ENCODE measurements at places on chromosomes 12 and 14.
A peak's percentile ranks its signal among the peaks of the same experiment; 100 is the strongest.

- DNase-seq, result no peak
These were observed 10.7 kb downstream of the TTC5 start for GRCh38 chr14:20295067-20295466.

GRCh38 chr14:70776197-70776596 lies 33.1 kb downstream of the MAP3K9 start:
- no peak for DNase-seq

GRCh38 chr12:74021937-74022336 lies 515.7 kb upstream of the ATXN7L3B start:
- peak; percentile 75 for DNase-seq

DNA sequence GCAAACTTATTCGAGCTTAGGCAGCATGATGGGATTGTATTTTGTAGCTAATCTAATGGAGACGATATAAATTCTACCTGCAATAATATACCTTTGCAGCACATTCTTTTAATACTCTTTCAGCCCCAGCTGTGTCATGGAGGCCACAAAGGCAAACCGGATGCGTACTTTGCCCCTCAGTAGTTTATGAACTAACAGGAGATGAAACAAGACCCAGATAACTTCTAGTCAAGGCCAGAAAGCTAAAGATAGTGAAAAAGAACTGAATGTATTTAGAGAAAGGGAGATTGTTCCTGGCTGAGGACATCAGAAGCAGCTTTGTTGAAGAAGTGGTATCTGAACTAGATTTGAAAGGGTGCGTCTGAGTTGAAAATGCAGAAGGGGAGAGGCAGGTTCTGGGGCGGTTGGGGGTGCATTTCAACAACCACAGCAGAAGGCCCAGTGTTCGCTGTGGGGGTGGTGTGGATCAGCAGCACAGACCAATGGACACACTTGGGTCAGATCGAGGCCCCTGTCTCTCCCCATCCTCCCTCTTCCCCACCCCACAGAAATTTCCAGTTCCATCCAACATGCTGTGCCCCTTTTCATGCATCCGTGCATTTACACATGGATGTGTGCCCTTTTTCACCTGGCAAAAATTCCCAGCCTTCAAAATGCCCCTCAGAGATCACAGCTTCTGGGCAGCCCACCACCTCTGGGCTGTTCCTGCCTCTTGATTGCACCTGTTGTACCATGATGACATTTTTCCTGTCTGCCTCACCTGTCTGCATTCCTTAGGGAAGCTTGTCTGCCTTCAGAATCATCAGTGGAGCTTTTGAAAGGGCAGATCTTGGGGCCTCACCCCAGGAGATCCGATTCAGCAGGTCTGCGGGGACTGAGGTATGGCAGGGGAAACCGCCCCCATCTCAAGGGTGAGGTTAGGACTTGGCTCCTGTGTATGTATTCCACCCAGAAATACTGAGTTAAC lies 2.2 kb downstream of the ZNF839 start:
- no peak for DNase-seq

DNA sequence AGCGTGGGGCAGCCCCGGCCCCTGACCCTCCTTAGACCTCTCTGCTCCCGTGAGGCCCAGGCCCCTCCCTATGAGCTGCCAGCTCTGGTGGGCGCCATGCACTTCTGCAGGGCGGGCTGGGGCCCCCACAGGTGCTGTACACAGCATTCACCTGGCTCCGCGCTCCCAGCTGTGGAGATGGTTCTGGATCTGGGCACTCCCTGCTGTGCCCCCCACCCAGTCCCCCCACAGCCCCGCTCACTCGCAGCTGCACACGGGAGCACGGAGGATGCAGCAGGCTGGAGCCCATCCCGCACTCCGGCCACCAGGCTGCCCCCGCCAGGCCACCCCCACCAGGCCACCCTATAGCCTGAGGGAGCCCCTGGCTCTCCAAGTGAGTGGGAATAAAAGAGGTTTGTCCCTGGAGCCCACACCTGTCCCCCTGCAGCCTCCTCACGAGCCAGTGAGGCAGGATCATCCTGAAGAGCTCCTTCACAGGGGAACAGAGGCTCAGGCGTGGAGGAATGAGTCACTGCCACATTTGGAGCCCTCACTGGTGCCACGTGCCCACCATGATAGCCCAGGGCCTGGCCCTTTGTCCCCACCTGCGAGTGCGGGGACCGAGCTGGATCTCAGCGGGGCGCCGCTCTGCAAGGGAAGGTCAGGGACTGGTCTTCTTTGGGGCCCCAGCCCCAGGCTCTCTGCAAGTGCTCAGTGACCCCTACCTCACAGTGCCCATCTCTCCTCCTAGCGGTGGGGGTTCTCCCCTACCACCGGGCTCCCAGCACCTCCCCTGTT lies 1.9 kb downstream of the ADSS1 start:
- no peak for DNase-seq

DNA sequence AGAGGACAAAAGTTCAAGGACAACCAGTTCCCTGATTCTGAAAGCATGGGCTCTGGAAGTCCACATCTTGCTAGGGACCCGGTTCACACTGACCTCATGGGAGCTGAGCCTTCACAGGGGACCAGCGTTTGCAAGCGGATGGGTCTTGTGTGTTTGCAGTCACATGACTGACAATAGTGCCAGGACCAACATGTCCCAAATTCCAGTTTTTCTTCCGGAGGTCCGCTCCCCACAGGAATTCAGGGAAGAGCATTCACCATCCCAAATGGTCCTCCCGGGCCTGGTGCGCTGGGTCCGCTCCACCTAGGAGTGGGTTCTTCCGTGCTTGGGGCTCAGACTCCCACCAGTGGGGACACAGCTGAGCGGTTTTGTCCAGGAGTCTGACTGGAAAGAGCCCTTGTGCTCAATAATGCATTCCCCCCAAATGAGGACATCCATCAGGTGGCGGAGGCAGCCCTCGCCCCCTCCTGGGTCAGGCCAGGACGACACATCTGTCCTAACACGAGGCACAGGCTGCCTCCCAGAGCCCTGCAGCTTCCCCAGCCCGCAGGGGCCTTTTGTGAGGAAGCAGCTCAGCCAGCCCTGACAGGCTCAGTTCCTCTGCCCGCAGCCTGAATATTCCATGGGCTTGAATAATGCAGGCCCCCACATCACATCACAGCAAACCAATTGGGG lies 91.8 kb upstream of the BCL11B start:
- no peak for DNase-seq

GRCh38 chr14:33642080-33642479 lies 308.8 kb downstream of the EGLN3 start:
- DNase-seq, result peak; percentile 67

- peak; percentile 75 for DNase-seq
These were observed 11.8 kb downstream of the COPS7A start for GRCh38 chr12:6735448-6736191.

- DNase-seq, result no peak
These were observed 429.9 kb downstream of the NELL2 start for GRCh38 chr12:44446181-44446580.

DNA sequence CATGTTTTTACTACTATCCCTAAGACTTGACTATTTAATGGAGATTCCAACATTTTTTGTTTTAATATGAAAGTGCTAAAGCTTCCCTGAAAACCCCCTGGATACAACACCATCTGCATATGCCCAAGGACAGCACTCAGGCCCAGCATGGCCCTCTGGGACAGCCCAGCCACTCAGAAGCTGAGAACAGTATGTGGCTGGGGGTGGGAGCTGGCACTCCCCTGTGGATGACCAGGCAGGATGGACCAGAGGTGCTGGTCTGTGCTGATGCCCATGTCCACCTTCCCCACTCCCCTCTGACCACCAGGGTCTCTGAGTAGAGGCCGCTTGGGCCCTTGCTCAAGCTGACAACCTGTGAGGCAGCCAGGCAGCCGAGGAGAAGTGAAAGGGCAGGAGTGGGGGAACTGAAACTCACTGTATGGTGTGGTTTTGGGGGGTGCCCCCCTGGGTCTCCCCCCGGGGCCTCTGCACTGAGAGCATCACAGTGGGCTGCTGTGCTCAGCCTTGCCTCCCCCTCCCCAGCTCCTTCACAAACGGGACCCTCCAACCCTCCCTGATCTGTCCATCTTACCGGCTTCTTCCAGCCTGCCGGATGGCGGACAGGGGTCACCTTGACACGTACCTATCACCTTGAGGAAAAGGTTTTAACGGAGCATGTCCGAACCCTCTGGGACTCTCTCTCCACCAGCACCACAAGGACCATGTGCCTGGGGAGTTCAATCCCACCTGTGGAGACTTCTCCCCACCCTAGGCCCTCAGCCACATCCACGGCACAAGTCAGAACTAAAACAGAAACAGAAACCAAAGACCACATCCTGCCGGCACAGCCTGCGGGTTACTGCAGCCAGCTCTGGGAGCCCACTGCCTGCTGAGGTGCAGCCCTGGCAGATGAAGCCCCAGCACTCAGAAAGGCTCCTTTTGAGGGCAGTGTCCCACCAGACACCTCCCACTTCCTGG lies at the start of gene TMEM229B:
Gene TMEM229B, minus strand, starts transcription at position 785 of the 957 bp plus-strand sequence. CDS start 14,798 bp downstream, outside the sequence.
- peak; percentile 42 for DNase-seq

DNA sequence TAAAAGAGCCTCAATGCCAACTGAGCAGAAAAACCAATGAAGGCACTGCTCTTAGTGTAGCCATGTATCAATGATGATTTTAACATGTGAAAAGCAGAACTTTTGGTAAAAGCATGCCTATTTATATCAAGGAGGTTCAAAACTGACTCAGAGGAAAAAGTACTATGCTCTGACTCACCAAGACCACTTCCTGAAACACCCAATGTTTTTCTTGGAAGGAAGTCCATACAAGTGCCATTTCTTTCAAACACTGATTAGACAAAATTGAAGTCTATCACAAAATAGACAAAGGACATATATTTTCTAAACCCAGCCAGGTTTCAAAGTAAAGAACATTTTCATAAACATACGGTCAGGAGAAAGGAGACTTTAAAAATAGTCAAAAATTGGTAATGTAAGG lies 88.6 kb downstream of the EPS8 start:
- DNase-seq, result peak; percentile 97

- DNase-seq, result no peak
These were observed 198.4 kb downstream of the PHETA1 start for GRCh38 chr12:111170543-111170942.

GRCh38 chr14:106044949-106045596 lies 518.7 kb downstream of the TMEM121 start:
- no peak for DNase-seq

DNA sequence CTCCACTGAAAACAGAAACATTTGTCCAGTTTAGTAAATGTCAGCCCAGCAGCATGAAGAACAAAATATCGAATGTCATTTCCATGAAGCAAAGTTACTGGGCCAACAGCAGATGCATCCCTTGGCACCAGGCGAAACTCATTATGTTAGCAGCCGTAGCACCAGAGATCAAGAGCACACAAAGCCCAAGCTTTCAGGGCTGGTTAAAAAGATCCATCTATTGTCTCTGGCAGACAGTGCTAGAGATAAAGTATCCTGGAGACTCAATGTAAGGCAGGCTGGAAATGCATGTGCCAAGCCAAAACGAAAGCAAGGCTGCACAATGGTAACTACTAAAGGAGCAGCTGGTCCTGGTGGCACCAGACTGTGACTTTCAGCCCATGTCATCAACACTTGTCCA lies 120.3 kb upstream of the PLEKHG7 start:
- DNase-seq, result no peak

- no peak for DNase-seq
These were observed 207.6 kb upstream of the PDZRN4 start for GRCh38 chr12:40980427-40980961.

DNA sequence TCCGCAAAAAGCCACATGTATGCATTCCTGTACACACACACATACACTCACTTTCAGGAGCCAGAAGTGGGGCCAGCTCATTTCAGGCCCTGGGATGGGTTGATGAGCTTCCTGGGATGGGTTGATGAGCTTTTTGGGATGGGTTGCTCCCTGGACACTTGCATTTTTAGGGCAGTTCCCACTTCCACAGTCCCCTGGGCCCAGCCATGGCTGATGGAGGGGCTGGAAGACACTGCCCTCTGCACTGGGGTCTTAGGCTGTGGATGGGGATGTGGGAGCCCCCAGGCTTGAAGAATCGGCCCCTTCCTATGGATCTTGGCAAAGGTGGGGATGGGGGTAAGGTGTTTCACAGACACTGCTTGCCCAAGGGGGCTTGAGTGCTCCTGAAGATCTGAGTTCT lies 12.7 kb downstream of the ACVRL1 start:
- DNase-seq, result no peak

GRCh38 chr14:100405760-100406455 lies 82.8 kb downstream of the SLC25A47 start:
- DNase-seq, result no peak

- no peak for DNase-seq
These were observed 205.4 kb downstream of the RERGL start for GRCh38 chr12:17884581-17884980.

DNA sequence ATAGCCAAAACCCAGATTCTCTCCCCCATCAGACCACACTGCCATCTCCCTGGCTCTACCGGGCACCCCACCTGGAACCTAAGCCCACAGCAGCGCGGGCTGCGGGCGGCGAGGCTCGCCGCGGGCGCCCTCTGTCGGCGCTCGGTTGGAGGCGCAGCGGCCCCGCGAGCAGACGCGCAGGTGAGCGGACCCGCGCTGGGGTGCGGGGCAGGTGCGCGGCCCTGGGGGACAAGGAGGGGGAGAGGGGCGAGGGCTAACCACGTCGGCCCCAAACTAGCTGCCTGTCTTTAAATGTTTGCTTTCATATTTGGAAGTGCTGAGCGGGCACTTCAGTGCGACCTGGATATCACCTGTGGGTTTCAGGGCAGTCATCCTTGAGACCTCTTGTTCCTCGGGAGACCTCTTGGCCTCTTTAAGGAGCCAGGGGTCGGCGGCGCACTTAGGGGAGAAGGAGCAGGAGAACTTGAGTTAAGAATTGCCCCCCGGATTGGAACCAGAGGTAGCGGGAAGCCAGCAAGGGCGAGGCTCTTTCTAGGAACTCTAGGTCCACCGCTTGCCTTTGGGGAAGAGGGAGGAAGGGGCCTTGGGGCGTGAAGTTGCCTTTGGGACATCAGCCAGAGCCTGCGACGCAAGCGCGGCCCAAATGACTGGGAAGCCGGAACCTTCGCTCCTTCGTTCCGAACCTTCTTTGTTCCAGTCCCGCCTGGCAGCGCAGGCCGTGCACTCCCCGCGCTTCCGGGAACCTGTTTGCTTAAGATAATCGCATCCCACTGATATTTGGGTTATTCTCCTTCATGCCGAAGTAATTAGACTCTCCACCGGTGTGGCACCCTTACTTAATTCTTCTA lies 78.7 kb downstream of the NEDD1 start:
- peak; percentile 9 for DNase-seq

GRCh38 chr14:98175436-98175835 lies 1096.6 kb downstream of the BCL11B start:
- DNase-seq, result no peak

- no peak for DNase-seq
These were observed 9.5 kb downstream of the PHETA1 start for GRCh38 chr12:111359231-111359913.

- peak; percentile 61 for DNase-seq
These were observed 39.6 kb downstream of the DNAH10 start for GRCh38 chr12:123801573-123802178.

DNA sequence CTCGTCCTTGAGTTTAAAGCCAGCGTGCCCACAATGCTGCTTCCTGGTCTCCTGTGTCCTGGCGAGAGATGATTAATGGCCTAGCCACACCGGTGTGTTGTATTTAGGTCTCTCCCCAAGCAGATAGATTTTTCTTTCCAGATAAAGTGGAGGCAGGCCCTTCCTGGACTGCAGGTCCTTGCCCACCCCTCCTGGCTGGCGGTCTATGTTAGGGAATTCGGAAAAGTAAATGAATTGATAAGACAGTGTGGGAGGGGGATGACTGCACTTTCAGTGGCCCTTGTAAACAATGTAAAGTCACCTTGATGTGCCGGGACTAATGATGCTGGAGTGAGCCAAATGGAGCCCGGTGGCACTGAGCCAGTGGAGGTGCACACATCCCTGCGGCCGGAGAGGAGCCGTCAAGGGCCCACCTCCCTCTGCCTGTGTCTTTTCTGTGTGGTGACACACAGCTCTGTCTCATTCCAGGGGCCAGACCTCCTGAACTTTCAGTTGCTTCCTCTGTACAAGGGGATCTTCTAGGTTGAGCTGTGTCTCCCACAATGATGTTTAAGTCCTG lies 70.6 kb upstream of the ESRRB start:
- DNase-seq, result no peak

- peak; percentile 88 for DNase-seq
These were observed 38.7 kb downstream of the GLT8D2 start for GRCh38 chr12:104011253-104011652.
